Stimulated activated CD8-positive, alpha-beta memory T cell treated with anti-CD3 and anti-CD28 coated beads, Interleukin-4, amount 100 ng/mL, for 1 hour (primary cell): ENCODE measurements at places on chromosomes 3 and 15.

DNA sequence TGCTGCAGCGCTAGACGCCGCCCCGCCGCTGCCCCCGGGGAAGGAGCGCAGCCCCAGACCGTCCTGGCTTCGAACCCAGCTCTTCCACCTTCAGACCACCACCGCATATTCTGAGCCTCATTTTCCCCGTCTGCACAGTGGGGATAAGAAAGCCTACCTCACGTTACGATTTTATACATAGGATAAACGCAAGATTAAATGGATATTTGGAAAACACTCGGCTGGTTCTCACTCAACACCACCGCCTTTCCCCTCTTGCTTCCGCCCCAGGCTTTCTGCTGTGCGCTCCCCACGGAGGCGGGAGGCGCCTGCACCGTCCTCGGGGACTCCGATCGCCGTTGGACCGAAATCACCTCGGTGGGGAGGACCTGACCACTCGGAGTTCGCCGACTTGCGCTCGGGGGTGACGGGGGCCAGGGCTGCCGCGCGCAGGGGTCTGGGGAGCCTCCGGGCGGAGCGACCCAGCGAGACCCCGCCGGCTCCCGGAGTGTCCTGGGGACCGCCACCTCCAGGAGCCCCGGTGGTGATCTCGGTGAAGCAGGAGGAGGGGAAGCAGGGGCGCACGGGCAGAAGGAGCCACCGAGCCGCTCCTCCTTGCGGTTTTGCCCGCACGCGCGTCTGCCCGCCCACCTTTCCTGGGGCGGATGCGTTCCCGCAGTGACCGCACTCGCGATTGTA, 4.0 kb downstream of the FBXL22 start:
- DNase-seq, result no peak

DNA sequence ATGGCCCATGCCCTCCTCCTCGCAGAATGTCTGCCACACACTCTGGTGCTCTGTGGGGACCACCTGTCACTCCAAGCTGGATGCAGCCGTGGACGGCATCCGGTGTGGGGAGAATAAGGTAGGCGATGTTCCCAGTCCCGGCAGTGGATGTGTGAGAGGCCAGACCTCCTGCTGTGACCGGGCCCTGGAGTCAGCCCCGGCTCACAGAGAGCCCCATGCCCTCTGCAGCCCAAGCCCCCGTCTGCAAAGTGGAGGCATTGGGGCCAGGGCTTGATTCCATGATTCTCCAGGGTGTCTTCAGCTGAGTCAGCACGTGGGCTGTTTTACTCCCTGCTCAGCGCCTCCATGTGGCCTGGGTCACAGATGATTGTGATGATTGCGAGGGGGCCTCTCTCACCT, 32.2 kb downstream of the GOLGA6L10 start:
- no peak for DNase-seq

DNA sequence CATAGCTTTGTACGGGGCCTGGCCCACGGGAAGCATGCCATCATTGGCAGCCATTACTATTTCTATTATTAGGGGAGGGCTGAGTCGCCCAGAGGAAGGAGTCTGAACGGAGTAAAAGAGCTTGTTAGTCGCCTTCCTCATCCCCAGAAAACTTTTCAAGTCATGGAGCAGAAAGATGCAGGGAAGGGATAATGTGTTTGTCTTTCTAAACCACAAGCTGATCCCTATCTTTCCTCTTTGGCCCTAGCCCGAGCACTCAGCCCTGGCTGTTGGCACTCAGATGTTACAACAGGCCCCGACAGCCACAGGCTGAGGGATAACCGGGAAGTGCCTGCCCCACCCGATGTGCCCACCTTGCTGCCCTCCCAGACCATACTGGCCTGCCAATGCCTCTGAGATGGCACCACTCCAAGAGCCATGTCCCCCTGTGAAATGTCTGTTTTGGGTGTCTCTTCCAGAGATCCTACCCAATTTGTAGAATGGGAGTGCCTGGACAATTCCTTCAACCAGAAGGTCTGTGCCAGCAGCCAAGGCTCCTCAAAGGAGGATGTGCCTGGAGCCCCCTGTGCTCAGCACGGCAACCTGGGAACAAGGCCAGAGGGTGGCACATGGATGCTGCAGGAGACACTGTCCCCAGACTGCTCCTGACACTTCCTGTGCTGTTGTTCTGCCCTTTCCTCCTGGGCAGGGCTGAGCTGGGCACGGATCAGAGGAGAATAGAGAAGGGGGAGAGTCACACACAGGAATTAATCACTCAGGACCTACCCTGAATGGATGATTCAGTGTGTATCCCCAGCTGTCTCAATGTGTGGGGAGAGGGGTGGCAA, 10.8 kb downstream of the PAK6 start:
- DNase-seq, result no peak

DNA sequence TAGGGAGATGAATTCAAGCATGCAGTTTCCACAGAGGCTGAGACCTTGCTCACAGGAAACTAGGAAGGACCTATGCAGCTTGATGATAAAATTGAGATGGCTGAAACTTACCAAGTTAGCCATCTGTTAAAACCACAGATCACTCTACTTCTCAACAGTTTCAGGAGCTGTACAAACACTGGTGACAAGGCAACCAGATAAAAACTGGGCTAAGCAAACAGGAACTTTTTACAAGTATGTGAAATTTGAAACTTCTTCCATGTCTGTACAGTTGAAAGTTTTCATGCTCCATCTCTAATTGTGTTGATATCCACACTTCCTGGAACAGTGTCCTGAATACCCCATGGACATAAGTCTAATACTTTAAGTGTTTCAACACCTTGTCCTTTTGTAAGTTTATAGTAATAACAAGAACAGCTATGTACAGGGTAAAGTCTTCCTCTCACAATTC, 78.2 kb downstream of the FAIM start:
- no peak for DNase-seq

- no peak for DNase-seq
Observed at GRCh38 chr3:160643994-160644393, 33.0 kb upstream of the ARL14 start.

- DNase-seq, result no peak
Observed at GRCh38 chr3:138657508-138657907, 48.9 kb downstream of the FAIM start.

DNA sequence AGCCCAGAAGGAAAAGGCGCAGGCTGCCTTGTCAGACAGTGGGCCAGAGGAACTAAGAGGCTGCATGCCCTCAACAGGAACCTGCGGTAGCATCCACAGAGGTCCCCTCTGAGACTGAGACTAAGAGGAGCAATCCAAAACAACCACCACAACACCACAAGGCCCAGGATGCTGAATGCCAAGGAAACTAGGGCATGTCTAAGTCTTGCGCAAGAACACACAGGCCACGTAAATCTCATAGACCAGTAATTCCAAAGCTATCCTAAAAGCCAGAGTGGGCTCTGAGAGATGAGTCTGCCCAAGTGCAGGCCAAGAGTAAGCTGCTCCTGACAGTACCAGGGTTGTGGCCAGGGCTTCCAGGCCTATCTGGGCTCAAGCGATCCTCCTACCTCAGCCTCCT, 12.9 kb downstream of the MON1A start:
- no peak for DNase-seq

- no peak for DNase-seq
Observed at GRCh38 chr3:42489116-42489936, 13.1 kb upstream of the VIPR1 start.

GRCh38 chr15:21261396-21261964, 178.8 kb downstream of the POTEB3 start:
- DNase-seq, result no peak

DNA sequence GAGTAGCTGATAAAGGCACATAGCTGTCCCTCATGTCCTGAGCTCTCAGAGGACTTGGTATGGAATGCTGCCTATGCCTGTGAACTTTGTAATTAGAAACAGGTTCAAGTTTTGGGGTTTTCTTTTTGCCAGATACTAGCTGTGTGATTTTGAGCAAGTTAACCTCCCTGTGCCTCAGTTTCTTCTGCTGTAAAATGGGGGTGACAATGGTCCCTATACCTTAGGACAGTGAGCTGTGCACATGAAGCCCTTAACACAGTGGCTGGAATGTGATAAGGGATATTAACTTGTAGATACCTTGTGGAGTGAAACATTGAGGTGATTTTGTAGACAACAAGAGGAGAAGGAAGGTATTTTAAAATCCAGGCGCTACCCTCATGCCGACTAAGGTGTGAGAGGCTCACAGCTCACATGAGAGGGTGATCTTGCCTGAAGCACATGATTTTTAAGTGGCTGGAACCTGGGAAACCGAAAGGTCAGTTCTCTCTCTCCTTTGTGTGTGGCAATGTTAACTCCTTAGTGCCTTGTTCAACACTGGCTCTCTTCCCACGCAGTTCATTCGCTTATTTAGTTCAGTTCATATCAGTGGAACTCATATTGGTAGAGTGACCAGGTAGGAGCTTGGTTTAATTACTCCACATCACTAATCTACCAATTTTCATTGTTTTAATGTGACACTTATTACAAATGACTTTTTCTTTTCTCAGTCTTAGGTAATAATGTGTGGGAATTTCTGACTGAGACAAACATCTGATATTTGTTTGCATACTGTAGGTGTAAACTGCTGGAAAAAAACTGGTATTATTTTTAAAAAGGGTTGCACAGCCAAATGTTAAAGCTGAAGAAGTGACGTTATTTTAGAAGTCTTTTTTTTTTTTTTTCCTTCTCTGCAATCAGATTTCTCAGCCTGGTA, 236.2 kb downstream of the ITPR1 start:
- DNase-seq, result no peak

- DNase-seq, result no peak
Observed at GRCh38 chr3:82561784-82562183, 800.3 kb upstream of the GBE1 start.

- DNase-seq, result no peak
Observed at GRCh38 chr3:84967767-84968581, 9.2 kb downstream of the CADM2 start.

DNA sequence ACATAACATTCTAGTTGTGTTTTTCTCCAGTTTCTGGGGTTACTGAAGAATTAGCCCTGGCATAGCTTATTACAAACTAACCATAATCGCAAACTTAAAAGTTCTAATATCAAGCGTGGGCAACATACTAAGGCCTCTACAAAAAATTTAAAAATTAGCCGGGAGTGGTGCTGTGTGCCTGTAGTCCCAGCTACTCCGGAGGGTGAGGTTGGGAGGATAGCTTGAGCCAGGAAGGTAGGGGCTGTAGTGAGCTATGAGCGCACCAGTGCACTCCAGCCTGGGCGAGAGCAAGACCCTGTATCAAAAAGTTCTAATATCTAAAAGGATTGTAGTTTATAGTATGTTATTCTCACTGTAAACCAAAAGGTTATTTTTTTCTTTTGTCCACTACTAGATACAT, 1.1 kb downstream of the OIP5 start:
- no peak for DNase-seq

DNA sequence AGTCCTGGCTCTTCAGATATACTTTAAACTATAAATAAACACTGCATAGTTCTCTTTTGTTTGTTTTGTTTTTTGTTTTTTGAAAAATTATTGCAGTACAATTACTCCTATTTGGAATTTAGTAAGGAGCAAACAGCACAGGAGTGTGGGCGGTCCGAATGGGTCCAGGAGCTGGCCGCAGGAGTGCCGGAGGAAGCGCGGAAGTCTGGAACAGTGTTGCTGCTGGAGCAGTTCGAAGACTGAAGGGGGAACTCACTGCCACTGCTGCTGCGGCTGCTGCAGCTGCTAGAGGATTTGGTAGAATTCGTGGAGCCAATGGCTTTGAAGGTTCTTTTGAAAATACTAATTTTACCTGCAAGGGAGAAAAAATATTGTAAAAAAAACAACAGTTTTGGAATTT, 329.9 kb downstream of the ZNF385D start:
- DNase-seq, result no peak

DNA sequence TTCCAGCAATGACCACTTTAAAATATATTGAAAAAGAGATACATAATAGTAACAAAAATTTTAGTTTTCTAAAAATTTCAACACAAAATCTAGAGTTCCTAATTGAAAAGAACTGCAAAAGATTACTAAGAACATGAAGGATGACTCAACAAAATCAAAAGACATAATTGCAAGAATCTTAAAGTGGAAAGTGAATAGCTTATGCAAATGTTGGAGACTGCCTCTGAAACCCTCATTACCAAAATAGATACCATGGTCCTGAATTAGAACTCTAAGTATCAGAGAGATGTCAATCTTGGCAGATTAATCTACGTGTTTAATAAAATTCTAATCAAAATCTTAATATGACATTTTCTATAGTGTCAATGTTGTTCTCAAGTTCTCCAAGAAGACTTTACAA, 60.7 kb upstream of the SGO1 start:
- DNase-seq, result no peak

GRCh38 chr3:48429317-48429959, 448 bp downstream of the PLXNB1 start:
- peak; percentile 34 for DNase-seq

- DNase-seq, result no peak
Observed at GRCh38 chr3:119073258-119074001, 38.8 kb upstream of the IGSF11 start.

DNA sequence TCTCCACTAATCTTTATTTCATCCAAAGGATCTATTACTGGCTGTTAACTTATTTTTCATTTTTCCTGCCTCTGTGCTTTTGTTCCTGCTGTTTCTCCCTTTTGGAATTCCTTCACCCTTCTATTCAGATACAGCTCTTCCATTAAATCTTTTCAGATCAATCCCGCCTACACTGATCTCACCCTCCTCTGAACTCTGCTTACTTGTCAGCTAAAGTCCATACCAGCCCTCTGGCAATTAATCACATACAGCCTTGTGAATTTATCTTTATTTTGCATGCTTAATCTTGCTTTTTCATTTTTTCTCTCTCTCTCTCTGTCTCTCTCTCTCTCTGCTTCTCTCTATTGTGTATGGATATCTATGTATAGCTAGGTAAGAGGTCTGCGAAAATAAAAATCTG, 100.8 kb upstream of the UMPS start:
- DNase-seq, result no peak

GRCh38 chr15:39310633-39311032, 270.2 kb upstream of the THBS1 start:
- DNase-seq, result no peak

GRCh38 chr3:184126006-184126405, 9.2 kb upstream of the EIF2B5 start:
- DNase-seq, result no peak

- no peak for DNase-seq
Observed at GRCh38 chr15:46126581-46126980, 491.8 kb downstream of the SQOR start.

- DNase-seq, result no peak
Observed at GRCh38 chr3:188187053-188187452, 33.1 kb downstream of the LPP start.

- no peak for DNase-seq
Observed at GRCh38 chr3:152902141-152902669, 67.3 kb downstream of the P2RY1 start.

DNA sequence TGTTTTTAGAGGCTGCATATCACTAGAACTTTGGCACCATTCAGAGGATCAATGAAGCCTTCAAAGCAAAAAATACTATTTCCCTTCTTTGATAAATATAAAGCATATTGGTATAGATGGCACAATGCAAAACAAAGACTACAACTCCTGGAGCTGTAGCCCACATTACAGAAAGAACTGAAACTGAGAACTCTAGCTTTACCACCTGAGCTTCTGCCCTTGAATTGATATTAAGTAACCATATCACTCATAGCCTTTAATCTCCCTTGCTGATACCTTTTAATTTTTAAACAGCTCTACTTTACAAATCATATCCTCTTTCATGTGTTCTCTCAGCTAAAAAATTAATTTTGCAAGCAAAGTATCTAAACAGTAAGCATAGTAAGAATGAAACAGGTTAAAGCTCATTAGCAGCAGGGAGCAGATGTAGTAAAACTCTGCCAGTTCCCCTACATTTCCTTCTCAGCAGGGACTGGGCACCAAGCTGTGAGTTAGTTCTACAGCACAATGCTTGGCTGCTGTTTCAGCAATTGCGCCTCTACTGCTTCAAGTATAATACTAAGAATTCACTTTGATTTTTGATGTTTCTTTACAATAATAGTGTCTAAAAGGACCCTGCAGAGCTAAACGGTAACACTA, 97.9 kb upstream of the NANOGP8 start:
- DNase-seq, result no peak
